Heart right ventricle (tissue), 16 donors: ENCODE measurements at places on chromosomes 5 and 9. TPM values are rescaled to one million over a fixed set of nuclear protein-coding genes. Genes with fewer than 3 reads are reported as not detected.

DNA sequence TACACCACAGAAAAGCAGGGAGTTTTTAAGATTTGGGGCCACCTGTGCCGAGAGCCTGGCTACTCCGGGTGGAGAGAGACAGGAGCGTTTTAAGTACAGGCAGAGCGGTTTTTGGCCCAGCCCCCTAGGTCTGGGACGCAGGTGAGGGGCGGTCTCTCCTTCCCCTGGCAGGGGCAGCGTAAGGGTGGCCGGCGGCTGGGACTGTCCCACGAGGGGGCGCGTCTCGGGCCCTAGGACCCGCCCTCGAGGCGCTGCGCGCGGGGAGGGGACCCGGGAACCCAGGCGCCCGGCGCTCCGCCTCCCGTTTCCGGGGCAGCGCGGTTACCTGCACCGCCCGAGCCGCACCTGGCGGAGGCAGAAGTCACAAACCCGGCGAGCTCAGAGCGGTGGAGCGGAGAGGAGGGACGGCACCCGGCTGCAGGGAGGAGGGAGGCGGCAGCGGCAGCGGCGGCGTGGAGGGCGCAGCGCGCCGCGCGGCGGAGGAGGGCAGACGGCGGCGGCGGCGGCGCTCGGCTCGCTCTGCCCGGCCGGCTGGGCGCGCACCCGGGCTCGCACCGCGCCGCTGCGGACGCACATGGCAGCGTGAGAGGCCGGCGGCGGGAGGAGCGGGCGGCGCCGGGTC, at the start of gene WWC1:
TSS of gene WWC1 (plus strand) at position 304 of the 622 bp plus-strand sequence. CDS start 508 bp downstream, outside the sequence.
- peak; percentile 26 for DNase-seq

DNA sequence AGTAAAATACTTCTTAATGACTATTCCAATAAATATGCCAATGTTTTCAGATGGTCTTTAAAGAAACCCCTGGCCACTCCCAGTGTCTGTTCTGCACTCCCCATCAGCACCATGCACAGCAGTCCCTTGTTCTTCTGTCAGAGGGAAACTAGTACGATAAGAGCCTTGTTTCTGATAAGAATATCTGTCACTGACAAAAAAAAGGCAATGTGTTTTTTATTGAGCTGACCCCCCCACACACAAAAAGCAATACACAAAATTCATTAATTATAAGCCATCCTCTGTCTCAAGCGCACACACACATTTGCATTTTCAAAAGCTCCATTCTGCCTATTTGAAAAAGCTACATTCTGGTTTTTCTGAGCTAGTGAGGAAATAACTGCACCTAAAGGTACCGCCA, 119.1 kb downstream of the ENC1 start:
- no peak for DNase-seq

- DNase-seq: no peak
Measured at GRCh38 chr5:34675857-34676256, 19.7 kb downstream of the RAI14 start.

DNA sequence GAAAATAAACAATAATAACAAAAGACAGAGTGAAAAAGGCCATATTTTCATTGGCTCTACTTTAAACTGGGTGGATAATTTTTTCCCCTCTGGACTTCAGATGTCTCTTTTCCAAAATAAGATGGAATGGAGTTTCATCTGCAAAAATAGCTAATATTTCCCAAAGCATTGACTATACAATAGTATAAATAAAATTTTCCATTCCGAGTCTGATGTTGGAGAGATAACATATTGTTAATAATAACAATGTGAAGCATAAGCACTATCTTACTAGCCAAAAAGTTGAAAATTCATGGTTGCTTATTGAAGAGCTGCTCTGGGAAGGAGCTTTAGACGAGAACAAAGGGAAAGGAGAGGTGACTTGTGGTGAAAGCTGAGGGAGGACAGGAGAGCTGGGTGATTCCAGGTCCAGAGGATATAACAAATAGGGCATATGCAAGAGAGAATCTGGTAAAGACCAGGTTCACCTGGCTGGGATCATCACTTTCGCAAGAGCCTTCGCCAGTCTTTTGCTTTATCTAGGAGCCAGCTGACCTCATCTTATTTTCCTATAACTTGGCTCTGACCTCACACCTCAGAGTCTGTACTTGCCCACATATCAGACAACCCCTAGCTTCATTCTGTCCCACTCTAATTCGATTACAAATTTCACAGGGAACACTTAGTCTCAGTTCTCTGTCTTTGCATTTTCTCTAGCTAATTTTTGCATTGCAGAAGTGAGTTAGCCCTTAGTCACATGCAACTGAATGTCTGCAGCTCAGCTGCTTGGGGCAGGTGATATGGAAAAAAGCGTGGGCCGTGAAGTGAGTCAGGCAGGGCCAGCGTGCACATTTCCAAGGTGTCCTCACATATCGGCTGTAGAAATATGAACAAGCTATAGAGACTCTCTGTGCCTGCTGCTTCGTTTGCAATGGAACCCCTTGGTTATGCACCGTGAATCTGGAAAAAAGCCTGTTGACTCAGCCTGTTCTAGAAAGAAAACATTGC, 7.6 kb upstream of the ZNF474 start:
- DNase-seq: no peak

COL23A1 gene
- 21.4 TPM for total RNA-seq

SUSD3 gene
- total RNA-seq: 0.45 TPM
